Memory B cell (primary cell): ENCODE measurements at places on chromosomes 16 and 17.
A peak's percentile ranks its signal among the peaks of the same experiment; 100 is the strongest.

- no peak for DNase-seq
Measured at GRCh38 chr17:7897773-7898172, 9.2 kb downstream of the CHD3 start.

GRCh38 chr17:68152161-68152571 is 95.7 kb upstream of the AMZ2 start:
- no peak for DNase-seq

- DNase-seq = peak; percentile 75
Measured at GRCh38 chr17:78343543-78344201, 16.2 kb downstream of the SOCS3 start.

DNA sequence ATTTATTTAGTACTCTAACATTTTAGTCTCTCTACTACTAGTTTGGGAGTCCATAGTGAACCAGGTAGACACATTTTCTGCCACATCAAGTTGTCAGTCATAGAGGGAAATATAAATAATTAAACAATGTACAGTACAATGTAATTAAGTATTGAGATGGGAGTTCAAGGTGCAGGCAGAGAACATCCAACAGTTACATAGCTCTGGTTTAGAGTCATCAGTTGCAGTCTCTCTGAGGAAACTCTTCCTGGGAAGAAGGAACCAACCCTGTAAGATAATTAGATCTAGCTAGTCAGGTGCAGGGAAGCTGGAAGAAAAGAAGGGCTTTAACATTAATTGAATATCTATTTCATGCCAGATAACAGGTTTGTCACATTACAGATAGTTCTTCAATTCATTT is 457.9 kb upstream of the DYNLRB2 start:
- DNase-seq = no peak

- no peak for DNase-seq
Measured at GRCh38 chr16:82671741-82672140, 45.0 kb downstream of the CDH13 start.

- DNase-seq = no peak
Measured at GRCh38 chr17:18928628-18929125, 23.3 kb upstream of the SLC5A10 start.

- no peak for DNase-seq
Measured at GRCh38 chr17:9905902-9906301, 831 bp upstream of the RCVRN start.

DNA sequence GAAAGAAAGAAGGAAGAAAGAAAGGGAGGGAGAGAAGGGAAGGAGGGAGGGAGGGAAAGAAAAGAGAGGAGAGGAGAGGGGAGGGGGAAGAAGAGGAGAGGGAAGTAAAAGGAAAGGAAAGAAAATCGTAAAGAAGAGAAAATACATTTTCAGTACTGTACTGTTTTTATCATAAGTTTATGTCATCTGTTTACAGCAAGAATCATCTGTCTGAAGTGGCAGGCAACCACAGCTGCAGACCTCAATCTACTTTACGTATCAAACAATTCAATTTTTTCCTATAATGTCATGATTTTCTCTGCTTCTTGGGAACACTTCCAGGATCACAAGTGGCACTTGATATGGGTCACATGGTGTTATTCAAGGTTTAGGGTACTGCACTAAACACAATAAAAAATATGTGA is 58.3 kb downstream of the USP32 start:
- DNase-seq = no peak

DNA sequence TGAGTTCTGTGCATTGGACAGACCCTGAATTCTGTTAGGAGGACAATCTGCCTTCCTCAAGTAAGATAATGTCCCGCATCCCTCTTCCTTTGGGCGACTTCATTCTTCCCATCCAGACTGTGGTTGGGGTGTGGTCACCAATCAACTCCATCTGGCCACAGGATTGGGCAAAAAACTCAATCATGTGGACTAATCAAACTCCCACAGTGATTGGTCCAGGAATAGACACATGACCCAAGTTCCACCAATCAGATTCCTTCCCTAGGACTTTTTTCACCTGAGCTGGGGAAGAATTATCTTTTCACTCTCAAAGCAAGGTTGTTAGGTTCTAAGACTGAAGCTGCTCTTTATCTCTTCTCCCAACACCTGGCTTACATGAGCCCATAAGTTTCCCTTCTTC is 13.2 kb upstream of the NKD1 start:
- DNase-seq = no peak

- no peak for DNase-seq
Measured at GRCh38 chr17:81057079-81057730, 22.3 kb downstream of the BAIAP2 start.

DNA sequence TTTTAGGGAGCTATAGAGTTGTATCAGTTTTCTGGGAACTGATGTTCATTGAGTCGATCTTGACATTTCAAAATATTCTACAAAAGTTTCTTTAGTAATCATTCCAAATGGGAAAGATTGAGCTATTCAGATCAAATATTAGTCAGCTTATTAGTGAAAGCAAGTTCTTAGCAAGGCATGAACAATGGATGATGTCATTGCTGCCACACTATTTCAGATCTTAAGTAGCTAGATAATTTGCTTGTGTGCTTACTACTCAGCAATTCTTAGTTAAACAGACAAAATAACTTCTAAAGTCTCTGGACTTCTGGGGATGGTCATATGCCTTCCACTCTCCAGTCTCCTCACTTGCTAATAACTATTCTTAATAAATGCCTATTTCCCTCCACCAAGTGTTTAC is 69.0 kb upstream of the CDH8 start:
- DNase-seq = no peak

GRCh38 chr17:68020409-68020756 is 15.2 kb upstream of the KPNA2 start:
- no peak for DNase-seq

GRCh38 chr16:56303880-56304279 is 112.6 kb downstream of the GNAO1 start:
- no peak for DNase-seq

DNA sequence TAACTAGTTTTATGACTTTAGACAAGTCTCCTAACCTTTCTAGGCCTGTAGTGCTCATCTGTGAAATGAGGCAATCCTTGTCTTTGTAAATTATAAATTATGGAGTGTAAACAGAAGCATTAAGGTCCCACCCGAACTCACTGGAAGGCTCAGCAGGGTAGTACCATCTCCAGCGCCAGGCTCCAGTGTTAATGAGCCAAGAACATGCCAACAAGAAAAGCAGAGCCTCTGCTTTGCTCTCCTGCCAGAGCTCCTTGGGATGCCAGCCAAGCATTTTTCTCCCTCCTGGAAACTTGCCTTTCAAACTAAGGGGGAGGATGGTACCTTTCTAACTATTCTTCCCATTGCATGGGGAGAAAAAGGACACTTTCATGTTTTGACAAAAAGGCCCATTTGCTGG is 14.9 kb downstream of the LIMD2 start:
- DNase-seq = no peak

DNA sequence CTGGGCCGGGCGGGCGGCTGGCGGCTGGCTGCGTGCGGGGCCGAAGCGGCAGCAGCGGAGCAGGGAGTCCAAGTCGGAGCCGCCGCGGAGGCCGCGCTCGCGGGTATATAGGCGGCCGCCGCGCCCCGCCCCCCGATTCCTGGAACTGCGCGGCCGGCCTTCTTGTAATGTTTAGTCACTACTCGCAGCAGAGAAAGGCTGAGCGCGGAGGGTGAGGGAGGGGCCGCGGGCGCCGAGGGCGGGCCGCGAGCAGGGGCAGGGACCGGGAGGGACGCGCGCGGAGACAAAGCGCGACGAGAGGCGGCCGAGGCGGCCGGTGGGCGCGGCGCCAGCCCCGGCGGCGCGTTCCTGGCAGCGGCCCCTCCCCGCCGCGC is at the start of gene SOCS3:
Gene SOCS3 (minus strand): TSS at position 81 of the 374 bp plus-strand sequence. CDS start 982 bp downstream, outside the sequence.
- peak; percentile 81 for DNase-seq

- DNase-seq = no peak
Measured at GRCh38 chr17:57294629-57295501, 38.5 kb downstream of the MSI2 start.

DNA sequence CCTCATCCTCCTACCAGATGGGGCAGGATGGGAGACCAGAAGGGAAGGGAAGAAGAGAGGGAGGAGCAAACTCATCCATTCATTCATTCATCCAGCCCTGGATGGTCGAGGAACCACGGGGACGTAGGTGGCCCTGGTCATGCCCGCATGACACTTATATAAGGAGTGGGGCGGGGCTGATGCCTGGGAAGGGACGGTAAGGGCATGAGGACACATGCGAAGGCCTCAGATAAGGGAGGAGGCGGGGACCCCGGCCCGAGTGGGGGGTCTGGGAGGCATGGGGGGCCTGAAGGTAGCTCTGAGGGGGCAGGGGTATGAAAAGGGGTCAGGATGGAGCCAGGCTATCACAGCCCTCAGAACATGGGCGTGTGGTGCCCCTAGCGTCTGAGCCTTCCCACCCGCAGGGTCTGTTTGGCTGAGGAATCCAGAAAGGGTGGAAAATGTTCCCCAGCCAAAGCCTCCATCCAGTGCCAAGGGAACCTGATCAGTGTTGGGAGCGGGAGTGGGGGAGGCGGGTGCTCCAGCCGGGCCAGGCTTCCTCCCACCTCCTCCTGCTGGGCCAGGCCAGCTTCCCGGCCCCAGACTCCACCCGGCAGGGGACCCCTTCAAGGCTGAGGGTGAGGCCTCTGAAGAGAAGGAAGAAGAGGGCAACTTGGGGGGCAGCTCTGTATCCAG is 17.6 kb upstream of the CD79B start:
- DNase-seq = no peak

DNA sequence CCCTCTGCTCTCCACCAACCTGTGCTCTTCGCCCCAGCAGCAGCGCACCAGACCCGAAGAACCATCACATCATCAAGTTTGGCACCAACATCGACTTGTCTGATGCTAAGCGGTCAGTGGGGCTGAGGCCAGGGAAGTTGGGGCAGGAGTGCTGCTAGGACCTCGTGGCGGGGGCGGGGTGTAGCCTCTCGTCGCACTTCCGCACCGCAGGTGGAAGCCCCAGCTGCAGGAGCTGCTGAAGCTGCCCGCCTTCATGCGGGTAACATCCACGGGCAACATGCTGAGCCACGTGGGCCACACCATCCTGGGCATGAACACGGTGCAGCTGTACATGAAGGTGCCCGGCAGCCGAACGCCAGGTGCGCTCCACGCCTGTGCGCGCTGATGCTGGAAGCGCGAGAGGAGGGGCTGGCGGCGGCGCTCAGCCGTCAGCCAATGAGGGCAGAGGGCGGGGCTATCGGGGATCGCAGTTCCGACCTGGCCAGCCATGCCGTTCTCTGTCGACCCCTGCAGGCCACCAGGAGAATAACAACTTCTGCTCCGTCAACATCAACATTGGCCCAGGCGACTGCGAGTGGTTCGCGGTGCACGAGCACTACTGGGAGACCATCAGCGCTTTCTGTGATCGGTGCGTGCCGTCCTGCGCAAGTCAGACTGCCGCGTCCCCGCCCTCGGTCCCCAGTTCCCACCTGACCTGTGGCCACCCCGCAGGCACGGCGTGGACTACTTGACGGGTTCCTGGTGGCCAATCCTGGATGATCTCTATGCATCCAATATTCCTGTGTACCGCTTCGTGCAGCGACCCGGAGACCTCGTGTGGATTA is 3.2 kb upstream of the TMEM88 start:
- peak; percentile 96 for DNase-seq

DNA sequence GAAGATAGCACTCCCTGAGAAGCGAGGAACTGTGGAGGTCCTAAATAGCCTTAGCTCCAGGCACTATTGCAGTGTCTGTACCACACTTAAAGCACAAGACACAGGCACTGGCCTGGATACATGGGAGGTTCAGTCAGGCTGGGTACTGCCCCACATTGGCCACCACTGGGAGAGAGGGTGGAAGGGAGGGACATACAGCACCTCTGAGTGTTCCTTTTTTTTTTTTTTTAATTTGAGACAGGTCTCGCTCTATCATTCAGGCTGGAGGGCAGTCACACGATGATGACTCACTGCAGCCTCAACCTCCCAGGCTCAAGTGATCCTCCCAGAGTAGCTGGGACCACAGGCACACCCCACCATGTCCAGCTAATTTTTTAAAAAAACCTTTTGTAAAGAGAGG is 1.4 kb downstream of the GSG1L2 start:
- no peak for DNase-seq

GRCh38 chr16:53061701-53062159 is 6.9 kb downstream of the CHD9 start:
- peak; percentile 55 for DNase-seq

- DNase-seq = no peak
Measured at GRCh38 chr17:78396441-78397337, 18.2 kb downstream of the PGS1 start.

- no peak for DNase-seq
Measured at GRCh38 chr17:29949696-29950095, 8.3 kb downstream of the EFCAB5 start.

- DNase-seq = no peak
Measured at GRCh38 chr17:8375738-8376259, 705 bp downstream of the KRABD2 start.

DNA sequence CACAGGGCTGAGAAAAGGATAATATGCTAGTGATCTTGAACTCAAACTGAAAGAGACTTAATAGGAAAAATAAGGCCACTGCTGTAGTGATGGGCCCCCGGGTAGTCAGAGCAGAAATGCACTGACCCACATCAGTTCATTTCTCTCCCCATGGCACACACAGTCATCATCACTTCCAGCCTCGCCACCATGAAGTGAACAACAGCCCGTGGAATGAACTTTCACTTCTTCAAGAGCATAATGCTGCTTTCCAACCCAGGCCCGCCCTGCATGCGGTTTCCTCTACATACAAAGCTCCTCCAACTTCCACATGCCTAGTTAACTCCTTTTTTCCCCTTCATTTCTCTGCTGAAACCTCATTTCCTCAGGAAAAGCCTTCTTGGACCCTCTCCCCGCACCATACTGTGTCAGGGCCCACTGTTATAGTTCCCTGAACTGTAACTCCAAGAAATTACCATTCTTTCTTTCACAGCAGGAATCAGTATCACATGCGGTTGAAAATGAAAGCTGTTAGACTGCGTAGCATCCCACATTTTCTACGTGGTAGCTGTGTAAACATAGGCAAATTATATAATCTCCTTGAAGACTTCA is 65.8 kb upstream of the SMIM36 start:
- peak; percentile 14 for DNase-seq

- DNase-seq = no peak
Measured at GRCh38 chr17:219696-220095, 38.2 kb upstream of the DOC2B start.

- no peak for DNase-seq
Measured at GRCh38 chr17:42118126-42118510, 3.0 kb downstream of the KAT2A start.

- DNase-seq = no peak
Measured at GRCh38 chr17:9410737-9411136, 164.9 kb downstream of the STX8 start.

GRCh38 chr16:85301231-85301630 is 189.0 kb upstream of the CIBAR2 start:
- no peak for DNase-seq

- no peak for DNase-seq
Measured at GRCh38 chr16:56370185-56370874, 55.0 kb downstream of the AMFR start.

- no peak for DNase-seq
Measured at GRCh38 chr17:32732900-32733299, 144.0 kb downstream of the MYO1D start.

DNA sequence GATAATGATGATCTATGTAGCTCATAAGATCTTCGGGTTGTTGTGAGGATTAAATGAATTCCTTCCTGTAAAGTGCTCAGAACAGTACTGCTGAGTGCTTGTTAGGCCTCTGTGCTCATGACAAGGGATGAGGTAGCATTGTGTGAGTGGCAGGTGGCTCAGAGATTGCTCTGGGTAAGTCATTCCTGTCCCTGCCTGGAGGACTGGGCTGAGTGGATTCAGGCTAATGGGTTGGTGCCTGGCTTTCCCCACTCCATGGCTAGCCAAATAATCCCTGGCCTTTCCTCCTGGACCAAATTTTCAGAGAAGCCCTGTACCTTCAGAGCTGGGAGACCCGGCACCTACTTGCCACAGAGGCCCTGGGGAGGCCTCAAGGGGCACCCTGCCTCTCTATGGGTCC is 1.3 kb upstream of the CCDC92B start:
- no peak for DNase-seq

- DNase-seq = no peak
Measured at GRCh38 chr17:77887110-77887463, 71.4 kb upstream of the TNRC6C start.
